ENCODE measurements at places on chromosomes 11 and 22.

DNA sequence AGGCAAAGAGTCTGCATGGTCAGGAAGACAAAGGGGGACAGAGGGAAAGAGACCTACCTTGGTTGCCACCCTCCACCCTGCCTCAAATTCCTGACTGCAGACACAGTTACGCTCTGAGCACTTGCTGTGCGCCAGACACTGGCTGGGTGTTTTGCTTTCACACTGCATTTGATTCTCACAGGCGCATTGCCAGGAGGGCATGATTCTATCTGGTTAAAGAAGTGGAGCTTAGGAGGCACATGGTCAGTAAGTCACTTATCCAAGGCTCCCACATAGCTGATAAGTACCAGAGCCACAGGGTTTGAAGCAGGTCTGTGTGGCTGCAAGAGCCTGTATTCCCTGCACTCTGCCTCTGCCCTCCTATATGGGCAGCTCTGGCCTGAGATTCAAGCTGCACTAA, 103.9 kb downstream of the TIMP3 start:
- DNase-seq = peak; percentile 3

DNA sequence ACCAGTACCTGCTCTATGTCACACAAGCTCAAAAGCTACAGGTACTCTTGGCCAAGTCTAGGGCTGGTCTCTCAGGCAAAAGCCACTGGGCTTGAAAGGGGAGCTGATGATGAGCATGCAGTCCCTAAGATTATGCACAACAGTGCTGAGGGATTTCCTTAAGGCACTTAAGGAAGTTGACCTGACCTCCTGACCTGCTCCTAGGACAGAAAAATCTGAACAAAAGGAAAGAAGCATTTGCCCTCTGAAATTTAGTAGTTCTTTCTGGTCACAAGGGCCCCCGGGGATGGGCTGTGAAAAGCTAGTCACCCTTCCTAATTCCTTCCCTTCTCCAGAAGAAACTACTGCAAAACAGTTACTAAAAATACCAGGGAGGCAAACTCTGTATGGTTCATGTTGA, 83.6 kb upstream of the PHOX2A start:
- no peak for DNase-seq

DNA sequence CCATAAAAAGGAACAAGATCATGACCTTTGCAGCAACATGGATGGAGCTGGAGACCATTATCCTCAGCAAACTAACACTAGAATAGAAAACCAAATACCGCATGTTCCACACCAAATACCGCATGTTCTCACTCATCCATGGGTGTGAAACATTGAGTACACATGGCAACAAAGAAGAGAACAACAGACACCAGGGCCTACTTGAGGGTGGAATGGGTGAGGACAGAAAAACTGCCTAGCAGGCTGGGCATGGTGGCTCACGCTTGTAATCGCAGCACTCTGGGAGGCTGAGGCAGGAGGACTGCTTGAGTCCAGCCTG, 12.3 kb downstream of the EHD1 start:
- no peak for DNase-seq

GRCh38 chr11:86341382-86341781, 33.3 kb upstream of the CCDC81 start:
- DNase-seq = no peak

DNA sequence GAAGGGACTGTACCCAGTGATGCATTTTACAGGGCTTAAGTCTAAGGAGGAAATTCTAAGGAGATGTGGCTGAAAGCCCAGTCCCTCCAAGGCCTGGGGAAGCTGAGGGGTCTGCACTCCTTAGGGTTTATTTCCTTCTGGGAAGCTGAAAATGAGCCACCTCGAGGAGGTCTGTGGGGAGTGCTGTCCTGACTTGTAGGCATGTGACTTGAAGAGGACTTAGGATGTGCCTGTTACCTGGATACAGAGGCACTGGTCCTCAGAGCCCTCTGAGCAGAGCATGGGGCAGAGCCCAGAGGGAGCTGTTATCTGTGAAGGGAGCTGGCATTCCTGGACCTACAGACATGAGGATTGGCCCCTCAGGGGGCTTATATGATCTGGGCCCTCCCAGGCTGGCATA, 77.1 kb downstream of the TP53I11 start:
- DNase-seq = no peak

- peak; percentile 51 for DNase-seq
Measured at GRCh38 chr11:61967924-61968757, 707 bp upstream of the FTH1 start.

DNA sequence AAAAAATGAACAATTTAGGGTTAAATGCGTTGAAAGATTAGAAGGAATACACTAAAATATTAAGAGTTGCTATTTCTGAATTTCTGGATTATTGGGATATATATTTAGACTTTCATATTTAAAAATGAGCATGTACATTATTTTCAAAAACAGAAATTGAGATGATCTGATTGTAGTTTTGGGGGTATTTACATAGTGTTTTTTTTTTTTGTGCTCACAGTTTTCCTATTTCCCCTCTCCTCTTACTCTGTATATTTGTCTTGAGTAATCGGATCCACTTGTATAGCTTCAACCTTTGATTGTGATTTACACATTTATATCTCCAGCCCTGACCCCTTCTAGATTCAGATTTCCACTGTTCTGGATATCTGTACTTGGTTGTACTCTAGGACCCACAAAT, 5.3 kb downstream of the USP47 start:
- no peak for DNase-seq

GRCh38 chr11:73100578-73100977, 41.5 kb downstream of the FCHSD2 start:
- DNase-seq = no peak

GRCh38 chr11:87059596-87060390, 22.1 kb downstream of the TMEM135 start:
- DNase-seq = no peak

DNA sequence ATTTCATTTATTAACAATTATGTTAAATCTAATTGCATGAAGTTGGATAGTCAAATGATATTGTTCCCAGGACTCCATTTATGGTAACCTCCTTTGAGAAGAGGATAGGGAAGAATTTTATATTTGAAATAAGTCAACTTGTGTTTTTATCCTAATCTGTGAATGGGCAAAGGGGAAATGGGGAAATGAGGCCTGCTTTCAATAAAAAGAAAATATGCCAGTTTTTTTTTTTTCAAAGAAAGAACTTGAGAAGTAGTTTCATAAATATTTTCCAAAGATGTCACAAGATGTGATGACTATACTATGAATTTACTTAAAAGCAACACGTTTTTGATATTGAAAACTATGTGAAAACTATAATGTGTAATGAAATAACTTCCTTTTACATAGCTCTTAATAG, 201.8 kb downstream of the TMEM135 start:
- no peak for DNase-seq

DNA sequence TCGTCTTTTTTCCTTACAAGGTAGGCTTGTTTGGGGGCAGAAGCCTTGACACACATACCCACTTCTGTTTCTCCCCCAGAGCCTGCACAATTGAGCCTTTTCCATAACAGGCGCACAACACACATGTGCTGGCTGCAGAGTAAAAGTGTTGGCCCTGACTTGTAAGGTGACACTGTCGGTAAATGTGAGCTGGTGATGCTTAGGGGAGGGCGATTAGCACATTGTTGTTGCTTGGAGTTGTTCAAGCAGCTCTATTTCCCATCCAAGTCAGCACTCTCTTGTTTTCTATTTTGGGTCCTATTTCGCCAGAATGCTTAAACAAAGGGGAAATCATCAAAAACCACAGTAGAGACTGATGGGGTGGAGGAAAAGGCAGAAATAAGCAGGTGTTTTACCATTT, 51.9 kb upstream of the PTPRJ start:
- DNase-seq = no peak

GRCh38 chr22:37019309-37020191, at the start of the genes MPST and TST:
Gene MPST, plus strand, starts transcription at chr22:37019742. Its CDS starts 95 bp downstream, at chr22:37019837.
Gene TST, minus strand, starts transcription at chr22:37019447. Its CDS starts 715 bp downstream, at chr22:37018732.
- peak; percentile 78 for DNase-seq

DNA sequence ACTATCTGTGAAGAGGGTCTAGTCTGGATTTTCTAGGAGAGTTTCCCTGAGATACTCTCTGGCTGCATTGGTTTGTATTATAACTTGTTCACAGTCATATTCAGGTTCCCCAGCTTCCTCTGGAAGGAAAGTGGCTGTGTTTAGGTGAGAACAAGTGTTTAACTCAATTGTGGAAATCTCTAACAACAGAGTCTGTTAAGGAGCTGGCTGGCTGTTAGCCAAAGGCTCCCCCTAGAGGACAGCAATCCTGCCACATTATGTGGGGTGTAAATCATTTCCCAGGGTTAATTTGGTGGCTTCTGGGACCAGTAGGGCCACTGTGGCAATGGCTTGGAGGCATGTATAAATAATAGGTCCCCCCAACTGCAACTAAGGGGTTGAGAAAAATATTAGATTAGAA, 18.4 kb downstream of the MS4A6E start:
- DNase-seq = peak; percentile 18

DNA sequence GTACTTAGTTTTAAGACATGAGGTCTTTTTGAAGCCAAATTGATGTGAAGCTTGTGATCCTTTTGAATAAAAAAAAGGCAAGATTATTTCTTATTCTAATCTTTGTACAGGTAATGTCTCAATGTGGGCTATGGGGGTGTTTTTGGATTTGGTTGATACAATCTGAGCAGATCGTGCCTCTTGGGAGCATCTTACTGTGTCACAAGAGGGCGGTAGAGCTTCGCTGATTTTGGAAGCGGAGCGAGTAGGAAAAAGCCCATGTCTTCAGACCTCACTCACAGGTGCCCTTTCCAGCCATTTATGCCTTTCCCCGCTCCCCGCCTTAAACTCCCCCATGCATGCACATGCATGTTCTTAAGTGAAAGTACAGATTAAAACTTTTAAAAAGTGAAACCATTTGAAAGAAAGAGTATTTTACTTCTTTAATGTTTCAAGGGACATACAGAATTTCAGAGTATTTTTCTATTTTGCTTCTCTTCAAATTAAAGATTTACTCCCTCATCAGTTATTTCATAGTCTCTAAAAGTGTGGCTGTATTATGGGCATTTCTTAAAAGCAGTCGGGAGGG, 18.8 kb downstream of the DDX25 start:
- DNase-seq = peak; percentile 81

GRCh38 chr22:29393019-29393608, 4.7 kb upstream of the AP1B1 start:
- DNase-seq = no peak

DNA sequence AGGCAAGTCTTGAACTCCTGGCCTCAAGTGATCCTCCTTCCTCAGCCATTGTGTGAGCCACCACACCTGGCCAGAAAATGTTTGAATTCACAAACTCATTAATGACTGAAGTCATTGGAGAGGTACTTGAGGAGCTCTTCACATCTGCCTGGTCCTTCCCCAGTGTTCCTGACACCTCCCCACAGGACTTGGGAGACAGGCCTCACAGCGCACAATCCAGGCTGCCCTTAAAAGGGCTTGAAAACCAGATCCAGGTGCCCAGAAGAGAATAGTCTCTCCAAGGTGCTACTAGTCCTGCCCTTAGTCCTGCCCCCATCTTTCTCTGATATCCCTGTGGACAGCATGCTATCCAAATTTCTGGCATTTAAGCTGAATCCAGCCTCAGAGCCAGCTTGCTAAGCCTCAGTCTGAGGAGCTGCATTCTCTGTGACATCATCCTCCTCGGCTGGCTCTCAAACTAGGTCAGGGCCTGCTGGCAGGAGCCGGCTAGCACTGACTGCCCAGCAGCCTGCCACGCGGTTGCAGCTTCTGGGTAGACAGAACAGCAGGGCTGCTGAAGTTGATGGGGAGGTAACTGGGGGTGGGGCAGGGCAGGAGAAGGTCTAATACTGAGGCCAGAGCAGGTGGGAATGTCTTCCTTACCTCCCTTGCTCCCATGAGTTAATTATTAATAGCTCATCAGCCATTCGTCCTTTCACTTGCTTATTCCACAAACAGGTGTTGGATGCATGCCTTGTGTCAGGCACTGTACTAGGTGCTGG, 35.3 kb upstream of the NECTIN1 start:
- DNase-seq = peak; percentile 18

- DNase-seq = peak; percentile 82
Measured at GRCh38 chr11:76236092-76236999, 30.0 kb upstream of the WNT11 start.

DNA sequence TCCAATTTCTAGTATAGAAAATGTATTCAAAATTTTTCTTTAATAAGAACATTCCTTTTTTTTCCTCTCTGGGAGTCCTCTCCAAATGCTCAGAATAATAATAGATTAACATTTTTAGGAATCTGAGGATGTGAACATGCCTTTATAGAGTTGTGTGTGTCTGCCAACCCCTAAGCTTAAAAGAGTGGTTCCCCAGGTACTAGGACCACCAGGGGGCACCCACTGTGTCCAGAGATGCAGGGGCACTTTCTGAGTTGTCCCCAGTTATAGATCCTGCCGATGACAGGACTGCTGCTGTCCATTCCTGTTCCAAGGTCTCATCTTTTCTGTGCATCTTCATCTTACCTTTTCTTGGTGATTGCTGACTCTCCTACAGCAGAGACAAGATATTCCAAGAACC, 27.0 kb upstream of the MICAL2 start:
- DNase-seq = peak; percentile 23

- DNase-seq = no peak
Measured at GRCh38 chr22:26672060-26672471, 14.7 kb downstream of the MIAT start.

- DNase-seq = no peak
Measured at GRCh38 chr11:126612671-126613070, 257.2 kb downstream of the ST3GAL4 start.

- DNase-seq = peak; percentile 40
Measured at GRCh38 chr11:45664376-45665205, 831 bp downstream of the CHST1 start.

Measured in NCI-H82 (cell line).